T-cell (primary cell): ENCODE measurements at places on chromosomes 4 and X.

GRCh38 chrX:57901466-57901865 is 8.8 kb downstream of the ZXDA start:
- DNase-seq, result no peak

DNA sequence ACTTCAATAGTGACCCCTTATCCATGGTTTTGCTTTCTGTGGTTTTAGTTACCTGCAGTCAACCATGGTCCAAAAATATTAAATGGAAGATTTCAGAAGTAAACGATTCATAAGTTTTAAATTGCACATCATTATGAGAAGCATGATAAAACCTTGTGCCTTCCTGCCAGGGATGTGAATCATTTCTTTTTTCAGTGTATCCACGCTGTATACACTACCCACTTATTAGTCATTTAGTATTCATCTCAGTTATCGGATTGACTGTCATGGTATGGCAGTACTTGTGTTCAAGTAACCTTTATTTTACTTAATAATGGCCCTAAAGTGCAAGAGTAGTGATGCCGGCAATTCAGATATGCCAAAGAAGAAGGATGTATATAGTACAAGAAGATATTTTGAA is 37.7 kb upstream of the TASL start:
- no peak for DNase-seq

DNA sequence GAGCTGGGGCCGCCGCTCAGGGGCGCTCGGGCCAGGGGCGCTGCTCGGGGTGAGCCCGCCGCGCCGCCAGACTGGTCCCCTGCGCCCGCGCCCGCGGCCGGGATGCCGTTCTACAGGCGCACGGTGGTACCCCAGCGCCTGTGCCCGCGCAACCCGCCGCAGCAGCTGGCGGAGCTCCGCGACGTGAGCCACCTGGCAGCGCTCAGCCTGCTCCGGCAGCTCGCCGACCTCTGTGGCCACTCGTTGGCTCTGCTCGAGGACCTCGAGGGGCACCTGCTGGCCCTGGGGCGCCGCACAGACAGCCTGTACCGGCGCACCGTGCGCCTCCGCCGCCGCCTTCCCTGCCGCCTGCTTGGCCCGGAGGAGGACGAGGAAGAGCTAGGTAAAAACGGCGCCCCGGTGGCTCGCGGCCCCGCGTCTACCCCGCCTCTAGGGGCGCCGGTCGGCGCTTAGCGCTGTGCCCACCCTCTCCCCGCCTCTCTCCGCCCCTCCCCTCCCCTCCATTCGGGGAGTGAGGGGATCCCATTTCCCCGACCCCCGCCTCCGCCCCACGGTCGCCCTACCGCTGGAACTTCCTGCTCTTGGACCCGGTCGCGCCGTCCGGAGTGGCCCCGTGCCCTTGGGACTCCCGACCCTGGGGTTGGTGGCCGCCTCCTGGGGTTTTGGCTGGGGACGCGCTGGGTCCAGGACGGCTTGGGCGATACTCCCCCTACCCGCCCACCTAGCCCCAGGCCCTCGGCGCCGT is 513 bp downstream of the NHSL2 start:
- peak; percentile 7 for DNase-seq

GRCh38 chrX:53056292-53056691 is 7.7 kb downstream of the GPR173 start:
- DNase-seq, result no peak

- DNase-seq, result no peak
Measured at GRCh38 chr4:43993196-43993902, 455.3 kb downstream of the KCTD8 start.

GRCh38 chrX:96906741-96907140 is 23.0 kb downstream of the RPA4 start:
- no peak for DNase-seq

- no peak for DNase-seq
Measured at GRCh38 chr4:157170321-157170720, 50.2 kb upstream of the GRIA2 start.

DNA sequence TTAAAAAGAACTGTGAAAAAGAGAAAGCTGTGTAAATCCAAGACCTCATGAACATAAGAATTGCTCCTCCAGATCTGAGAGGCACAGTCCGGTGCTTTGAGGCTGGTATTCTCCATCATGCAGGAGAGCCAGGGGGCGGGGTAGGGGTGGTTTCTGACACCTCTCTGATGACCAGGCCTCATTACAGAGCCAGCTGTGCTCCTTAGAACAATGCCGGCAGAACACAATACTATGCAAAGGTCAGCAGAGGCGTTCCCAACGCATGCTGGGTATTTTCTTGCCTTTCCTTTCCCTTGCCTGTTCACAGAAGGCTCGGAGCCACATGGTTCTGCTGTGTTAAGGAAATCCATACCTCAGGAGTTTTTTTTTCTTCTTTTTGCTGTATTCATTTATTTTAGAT is 91.2 kb upstream of the SOD3 start:
- no peak for DNase-seq
